Fibroblast of skin of scalp (primary cell): ENCODE measurements at places on chromosomes 7 and 10.
A peak's percentile ranks its signal among the peaks of the same experiment; 100 is the strongest.

DNA sequence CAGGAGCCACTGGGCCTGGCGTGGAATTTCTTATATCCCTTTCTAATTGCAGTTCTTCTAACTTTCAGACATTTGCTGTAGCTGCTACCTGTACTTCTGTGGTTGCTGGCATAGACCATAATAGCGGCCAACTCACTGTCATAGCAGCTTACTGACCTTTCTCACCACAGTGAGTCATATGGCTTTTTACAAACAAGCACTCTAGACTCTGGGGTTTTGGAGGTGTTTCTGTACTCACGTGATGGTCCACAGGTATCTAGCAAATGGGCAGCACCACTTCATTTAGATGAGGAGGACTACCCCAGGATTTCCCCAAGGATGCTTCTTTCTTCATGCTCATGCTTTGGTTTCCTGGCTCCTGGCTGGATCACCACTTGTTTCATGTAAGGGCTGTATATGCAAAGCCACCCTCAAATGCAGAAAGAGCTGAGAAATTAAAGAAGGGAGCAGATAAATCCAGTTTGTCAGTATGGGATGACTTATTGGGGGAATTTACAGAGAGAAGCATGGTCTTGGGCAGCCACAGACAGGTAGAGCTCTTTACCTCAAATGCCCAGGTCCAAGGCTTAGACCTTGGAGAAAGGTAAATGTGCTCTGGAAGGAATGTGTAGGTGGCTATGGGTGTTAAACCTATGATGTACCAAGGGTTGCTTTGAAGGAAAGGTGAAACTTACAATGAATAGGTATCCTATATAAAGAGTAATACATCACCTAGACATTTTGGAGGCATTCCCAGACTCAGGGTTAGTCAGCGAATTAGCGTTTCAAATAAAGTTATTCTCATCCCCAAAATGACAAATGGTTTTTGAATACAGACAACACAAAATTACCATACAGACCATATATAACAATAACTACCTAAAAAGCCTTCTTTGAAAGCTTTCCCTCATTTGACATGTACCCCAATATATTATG is 15.9 kb upstream of the SLC25A16 start:
- no peak for DNase-seq

GRCh38 chr10:131694781-131695495 is 205.9 kb upstream of the PPP2R2D start:
- no peak for DNase-seq

DNA sequence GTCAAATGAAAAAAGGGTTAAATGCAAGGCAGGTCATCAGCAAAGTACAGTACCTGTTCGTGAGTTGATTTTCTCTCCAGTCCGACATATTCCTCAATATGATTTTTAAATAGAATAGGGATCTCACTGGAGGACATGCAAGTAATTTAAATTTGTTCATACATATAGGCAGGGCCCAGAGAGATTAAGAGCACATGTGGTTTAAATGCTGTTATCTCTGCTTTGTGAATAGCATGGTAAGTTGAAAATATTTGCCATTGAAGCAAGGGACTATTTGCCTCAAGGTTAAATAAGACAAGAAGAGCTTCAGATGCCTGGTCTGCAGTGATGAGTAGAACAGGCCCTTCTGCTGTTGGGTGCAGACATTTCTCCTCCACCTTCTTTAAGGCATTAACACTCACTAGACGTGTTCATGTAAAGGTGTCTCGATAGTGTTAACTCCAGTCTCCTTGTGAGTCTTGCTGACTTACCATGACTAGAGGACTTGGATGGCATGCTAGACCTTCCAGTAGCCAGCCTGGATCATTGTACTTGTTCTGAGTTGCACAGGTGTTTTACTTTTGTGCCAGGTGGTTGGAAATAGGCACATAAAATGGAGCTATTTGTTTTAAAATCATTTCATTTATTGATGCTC is 15.6 kb upstream of the AKR1C3 start:
- DNase-seq, result no peak

- DNase-seq, result no peak
Observed at GRCh38 chr10:49366460-49366859, 29.4 kb downstream of the DRGX start.

DNA sequence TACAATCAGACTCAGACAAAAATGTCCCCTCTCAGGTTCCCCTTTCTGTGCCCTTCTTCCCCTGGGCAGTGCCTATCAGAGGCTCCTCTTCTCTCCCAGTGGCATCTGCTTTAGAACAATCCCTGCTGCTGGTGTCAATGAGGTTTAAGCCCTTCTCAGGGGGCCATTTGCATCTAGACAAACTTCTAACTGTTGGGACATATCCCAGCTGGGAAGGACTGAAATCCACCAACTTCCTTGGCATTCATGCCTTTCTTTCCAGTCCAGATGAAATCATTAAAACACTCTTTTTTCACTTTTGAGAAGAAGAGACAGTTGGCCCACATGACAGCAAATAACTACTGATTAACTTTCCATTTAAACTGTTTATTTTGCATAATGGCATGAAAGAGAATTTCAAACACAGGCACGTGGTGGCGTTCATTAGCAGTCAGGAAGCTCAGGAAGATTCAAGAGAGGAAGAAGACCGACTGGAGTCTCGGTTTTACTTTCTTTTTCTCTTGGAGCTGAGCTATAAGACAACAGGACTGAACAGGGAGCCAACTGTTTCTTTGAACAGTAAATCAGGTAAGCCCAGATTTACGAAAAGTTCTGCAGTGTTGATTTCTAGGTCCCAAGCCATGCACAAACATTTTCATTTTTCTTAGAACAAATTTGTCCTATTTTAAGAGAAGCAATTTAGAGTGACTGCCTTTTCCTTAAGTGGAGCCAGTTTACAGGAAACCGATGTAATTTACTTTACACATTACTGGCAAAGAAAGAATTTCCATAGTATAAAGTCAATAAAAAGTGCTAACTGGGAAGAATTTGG is at the start of gene GIMAP2:
Gene GIMAP2 (plus strand): TSS at position 488 of the 811 bp plus-strand sequence. CDS start 1,354 bp downstream, outside the sequence.
- DNase-seq, result peak; percentile 7

DNA sequence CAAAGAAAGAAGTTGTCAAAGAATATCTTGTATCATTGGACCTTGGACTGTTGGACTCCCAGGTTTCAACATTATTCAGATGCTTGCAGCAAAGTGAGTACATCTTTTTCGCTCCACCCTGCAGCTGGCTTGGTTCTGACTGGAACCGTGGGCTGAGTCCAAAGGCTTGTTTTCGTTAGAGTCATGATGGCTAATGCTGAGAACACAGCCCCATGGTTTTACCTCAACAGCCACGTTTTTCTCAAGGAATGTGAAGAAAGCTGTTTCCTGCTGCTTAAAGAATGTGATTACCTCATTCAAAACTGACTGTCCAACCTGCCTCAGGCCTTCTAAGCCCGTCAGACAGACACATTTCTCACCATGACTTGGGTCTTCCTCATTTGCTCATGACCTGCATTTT is 69.5 kb downstream of the STEAP1B start:
- DNase-seq, result peak; percentile 41

GRCh38 chr7:108244110-108244509 is 113.9 kb upstream of the LAMB4 start:
- no peak for DNase-seq

DNA sequence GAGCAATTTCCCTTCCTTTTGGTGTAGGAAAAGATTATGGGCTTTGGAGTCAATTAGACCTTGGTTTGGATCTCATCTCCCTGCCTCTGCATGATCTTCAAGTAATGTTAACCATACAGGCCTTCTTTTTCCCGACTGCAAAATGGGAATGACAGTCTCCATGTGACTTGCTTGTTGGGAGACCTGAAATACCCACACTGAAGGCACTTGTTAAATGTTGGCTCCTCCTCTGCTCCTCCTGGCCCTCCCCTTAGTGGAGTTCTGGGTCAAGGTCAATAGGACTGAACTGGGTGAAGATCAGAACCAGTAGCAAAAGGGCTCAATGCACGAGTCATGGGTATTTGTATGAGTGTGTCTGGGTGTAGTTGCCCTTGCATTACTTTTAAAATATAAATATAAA is 179.4 kb upstream of the PRR15 start:
- DNase-seq, result no peak

DNA sequence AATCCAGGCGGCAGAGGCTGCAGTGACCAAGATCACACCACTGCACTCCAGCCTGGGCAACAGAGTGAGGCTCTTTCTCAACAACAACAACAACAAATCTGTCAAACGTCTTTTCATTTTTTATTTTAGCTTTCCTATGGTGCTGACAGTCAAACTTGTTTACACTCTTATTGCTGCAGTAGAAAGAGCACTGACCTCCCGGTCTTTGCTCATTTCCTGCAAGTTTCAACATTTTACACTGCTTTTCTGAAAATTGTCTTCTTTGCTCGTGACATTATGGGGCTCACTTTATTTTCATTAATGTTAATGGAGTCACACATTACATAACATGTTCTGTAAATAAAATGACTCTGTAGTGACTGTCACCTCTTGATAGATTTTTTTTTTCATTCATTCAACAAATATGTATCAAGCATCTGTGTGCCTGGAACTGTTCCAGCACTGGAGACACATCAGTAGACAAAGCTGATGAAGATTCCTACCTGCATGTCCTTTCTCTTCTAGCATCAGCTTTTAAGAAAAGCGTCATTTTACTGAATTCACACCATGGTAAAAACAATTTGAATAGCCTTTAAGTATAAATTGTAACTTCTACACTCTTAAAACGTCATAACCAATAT is 277.3 kb downstream of the CELF2 start:
- no peak for DNase-seq

DNA sequence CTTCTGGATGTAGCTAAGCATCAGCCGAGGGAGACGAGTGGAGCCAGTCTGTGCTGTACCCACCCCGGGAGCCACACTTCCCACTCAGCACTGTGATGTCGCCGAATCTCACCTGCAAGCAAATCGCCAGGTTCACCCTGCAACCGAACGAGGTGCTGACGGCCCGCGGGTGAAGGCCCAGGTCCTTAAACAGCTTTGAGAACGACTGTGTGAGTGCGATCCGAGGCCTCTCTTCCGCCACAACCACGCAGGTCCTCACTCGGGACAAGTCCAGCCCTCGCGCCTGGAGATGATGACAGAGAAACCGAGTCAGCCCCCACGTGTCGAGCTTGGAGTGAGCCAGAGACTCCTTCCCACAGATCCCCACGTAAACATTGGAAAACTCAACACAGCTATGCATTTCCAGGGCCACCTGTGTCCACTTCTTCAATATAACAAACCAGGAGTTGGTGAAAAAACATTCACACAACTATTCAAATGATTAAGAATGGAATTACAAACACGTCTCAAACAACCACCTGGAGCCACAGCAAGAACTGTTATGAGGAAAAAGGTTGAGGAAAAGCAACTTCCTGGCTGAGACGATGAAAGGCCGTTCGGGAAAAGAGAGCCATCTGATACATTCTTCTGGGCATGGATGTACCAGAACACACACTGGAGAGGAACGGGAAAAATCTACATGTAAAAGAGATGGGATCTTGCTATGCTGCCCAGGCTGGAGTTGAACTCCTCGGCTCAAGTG is 191.8 kb downstream of the ZMYND11 start:
- DNase-seq, result no peak

GRCh38 chr7:29965030-29965429 is 24.6 kb downstream of the SCRN1 start:
- no peak for DNase-seq

- no peak for DNase-seq
Observed at GRCh38 chr7:132381742-132382472, 194.4 kb downstream of the PLXNA4 start.
